WTC11 (cell line): ENCODE measurements at places on chromosomes 16 and 17. TPM values are rescaled to one million over a fixed set of nuclear protein-coding genes. Genes with fewer than 3 reads are reported as not detected.

Gene KRTAP2-1
- not detected in 3 replicates for total RNA-seq

Gene SECTM1
- total RNA-seq: 0.14 to 0.57 TPM (median 0.22 TPM) in 3 replicates

Gene CMTM2
- not detected in 3 replicates for total RNA-seq

Gene TUBG2
- total RNA-seq: 22.1 to 26.7 TPM (median 22.2 TPM) in 3 replicates

Gene CES1
- 1.5 to 2.1 TPM (median 2.0 TPM) in 3 replicates for total RNA-seq

DNA sequence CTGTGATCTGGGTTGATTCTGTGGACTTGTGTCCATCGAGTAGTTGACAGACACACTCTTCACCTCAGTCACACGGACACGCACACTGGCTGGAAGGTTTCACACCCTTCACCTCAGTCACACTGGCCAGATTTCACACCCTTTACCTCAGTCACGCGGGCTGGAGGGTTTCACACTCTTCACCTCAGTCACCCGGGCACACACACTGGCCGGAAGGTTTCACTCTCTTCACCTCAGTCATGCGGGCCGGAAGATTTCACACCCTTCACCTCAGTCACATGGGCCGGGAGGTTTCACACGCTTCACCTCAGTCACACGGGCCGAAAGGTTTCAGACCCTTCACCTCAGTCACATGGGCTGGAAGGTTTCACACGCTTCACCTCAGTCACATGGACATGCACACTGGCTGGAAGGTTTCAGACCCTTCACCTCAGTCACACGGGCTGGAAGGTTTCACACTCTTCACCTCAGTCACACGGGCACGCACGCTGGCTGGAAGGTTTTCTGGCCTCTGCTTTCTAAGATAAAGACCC is 96.2 kb downstream of the PGS1 start:
- no peak for DNase-seq
- H3K27ac ChIP-seq: no peak overlapping the region
- H3K4me1 ChIP-seq: peaks cover 4% of the 10 kb centered on the region
- no peak overlapping the region for H3K4me3 ChIP-seq
- H3K27me3 ChIP-seq: no peaks in the 10 kb centered on the region
- H3K36me3 ChIP-seq: no peaks in the 10 kb centered on the region

GRCh38 chr17:81511554-81511803 is 1.1 kb downstream of the ACTG1 start:
- H3K4me3 ChIP-seq: peak overlapping the region; percentile 99
- peaks cover 38% of the 10 kb centered on the region for H3K4me1 ChIP-seq
- H3K27me3 ChIP-seq: peaks cover 10% of the 10 kb centered on the region; the same call in 1 of the 2 replicates
- DNase-seq: no peak
- peaks cover 38% of the 10 kb centered on the region for H3K36me3 ChIP-seq
- peak overlapping the region; percentile 94 for H3K27ac ChIP-seq

DNA sequence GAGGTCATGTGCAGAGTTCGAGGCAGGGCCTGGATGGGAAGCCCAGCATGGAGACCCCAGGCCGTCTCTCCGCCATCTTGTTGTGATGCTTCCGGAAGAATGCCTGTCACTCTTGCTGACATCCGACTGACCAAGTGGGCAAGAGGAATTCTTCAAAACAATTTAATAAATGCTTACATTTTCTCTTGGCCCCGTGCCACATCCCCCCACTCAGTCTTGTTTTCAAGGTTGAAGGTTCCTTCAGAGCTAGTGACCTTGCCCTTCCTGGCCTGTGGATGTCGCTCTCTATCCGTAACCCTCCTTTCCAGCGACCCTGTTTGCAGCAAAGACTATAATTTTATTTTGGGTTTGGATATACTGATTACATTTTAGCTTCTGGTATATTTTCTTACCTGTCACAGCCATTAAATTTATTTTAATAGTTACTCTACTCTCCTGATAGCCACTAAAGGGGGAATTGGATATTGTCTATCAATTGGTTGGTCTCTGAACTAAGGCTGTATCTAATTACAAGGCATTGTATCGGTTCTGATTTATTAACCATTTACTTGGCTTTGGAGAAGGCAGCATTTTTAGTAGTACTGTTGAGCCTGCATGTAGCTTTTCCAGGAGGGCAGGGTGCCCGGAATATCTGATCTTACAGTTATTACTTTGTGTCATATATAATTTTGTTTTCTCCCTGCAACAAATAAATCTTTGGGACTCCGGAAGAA is 264.5 kb downstream of the WWOX start:
- peak; percentile 11 for DNase-seq
- no peak overlapping the region for H3K27ac ChIP-seq
- H3K4me3 ChIP-seq: no peak overlapping the region
- H3K36me3 ChIP-seq: no peaks in the 10 kb centered on the region
- H3K27me3 ChIP-seq: no peaks in the 10 kb centered on the region
- H3K4me1 ChIP-seq: peaks cover 4% of the 10 kb centered on the region; the same call in 1 of the 2 replicates

- peaks cover 62% of the 10 kb centered on the region for H3K36me3 ChIP-seq
- H3K27me3 ChIP-seq: peaks cover 18% of the 10 kb centered on the region
- H3K27ac ChIP-seq: no peak overlapping the region
- H3K4me1 ChIP-seq: peaks cover 8% of the 10 kb centered on the region
- H3K4me3 ChIP-seq: no peak overlapping the region
Measured at GRCh38 chr17:11077673-11078072, 163.3 kb upstream of the SHISA6 start.

- H3K36me3 ChIP-seq: peaks cover 3% of the 10 kb centered on the region; the same call in 1 of the 2 replicates
- no peak for DNase-seq
- H3K27ac ChIP-seq: peak overlapping the region; percentile 100
- H3K27me3 ChIP-seq: no peaks in the 10 kb centered on the region
Measured at GRCh38 chr17:43367737-43368242, 31.0 kb upstream of the ARL4D start.

GRCh38 chr17:61124562-61124961 is 275.1 kb upstream of the TBX2 start:
- no peak overlapping the region for H3K27ac ChIP-seq
- H3K4me3 ChIP-seq: no peak overlapping the region
- no peaks in the 10 kb centered on the region for H3K27me3 ChIP-seq
- H3K36me3 ChIP-seq: no peaks in the 10 kb centered on the region
- peaks cover 8% of the 10 kb centered on the region for H3K4me1 ChIP-seq

DNA sequence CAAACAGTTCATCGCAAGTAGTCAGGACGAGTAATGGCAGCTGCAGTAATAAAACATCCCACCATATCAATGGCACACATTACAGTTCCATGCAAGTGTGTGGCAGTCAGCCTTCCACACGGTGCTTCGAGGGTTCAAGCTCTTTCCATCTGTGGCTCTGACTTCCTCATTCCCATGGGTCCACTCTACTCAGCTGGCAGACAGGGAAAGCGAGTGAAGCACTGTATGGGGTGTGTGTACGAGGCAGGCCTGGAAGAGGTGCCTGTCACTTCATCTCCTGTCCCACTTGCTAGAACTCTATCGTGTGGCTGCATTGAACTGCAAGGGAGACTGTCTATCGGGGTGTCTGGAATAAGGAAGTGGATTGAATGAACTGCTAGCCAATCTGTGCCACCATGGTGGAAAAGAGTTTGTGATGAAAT is 160.6 kb downstream of the CPPED1 start:
- peaks cover 2% of the 10 kb centered on the region; the same call in 1 of the 2 replicates for H3K27me3 ChIP-seq
- H3K36me3 ChIP-seq: no peaks in the 10 kb centered on the region
- H3K4me1 ChIP-seq: no peaks in the 10 kb centered on the region
- no peak overlapping the region for H3K4me3 ChIP-seq

- H3K4me3 ChIP-seq: no peak overlapping the region
- H3K27me3 ChIP-seq: no peaks in the 10 kb centered on the region
Measured at GRCh38 chr16:88370365-88370764, 12.4 kb upstream of the ZNF469 start.
